ENCODE measurements at places on chromosomes 12 and 14.

- no peak for DNase-seq
These were observed 134.4 kb downstream of the ADGRD1 start for GRCh38 chr12:131087991-131088700.

GRCh38 chr12:91574391-91574790, 391.8 kb upstream of the DCN start:
- no peak for DNase-seq

GRCh38 chr12:11660624-11661023, 11.2 kb downstream of the ETV6 start:
- DNase-seq, result no peak

- no peak for DNase-seq
These were observed 43.4 kb downstream of the RAD52 start for GRCh38 chr12:906062-906585.

- no peak for DNase-seq
These were observed 91.8 kb upstream of the ARID2 start for GRCh38 chr12:45637706-45638105.

- DNase-seq, result no peak
These were observed 138.0 kb downstream of the SLC38A6 start for GRCh38 chr14:61119006-61119405.

- DNase-seq, result no peak
These were observed 131.2 kb downstream of the CRADD start for GRCh38 chr12:93808169-93808899.

GRCh38 chr12:27289414-27289813, 43.2 kb upstream of the BMAL2 start:
- no peak for DNase-seq

DNA sequence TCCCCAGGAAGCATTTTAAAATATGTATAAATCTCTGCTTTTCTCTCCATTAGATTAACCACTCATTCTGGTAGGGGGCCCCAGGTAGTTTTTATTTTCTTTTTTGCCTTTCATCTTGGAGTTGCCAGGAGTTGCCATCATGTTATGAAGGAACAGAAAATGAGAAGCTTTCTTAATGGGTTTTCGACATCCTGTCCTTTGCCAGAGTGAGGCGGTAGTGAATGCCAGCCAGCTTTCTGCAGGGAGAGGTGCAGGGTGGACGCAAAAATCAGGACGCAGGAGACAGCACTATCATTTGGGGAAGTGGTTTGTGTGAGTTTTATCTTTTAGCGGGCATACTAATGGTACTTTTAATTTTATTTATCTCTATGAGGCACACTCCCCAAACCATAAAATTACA, 1.7 kb downstream of the RASSF8 start:
- no peak for DNase-seq

DNA sequence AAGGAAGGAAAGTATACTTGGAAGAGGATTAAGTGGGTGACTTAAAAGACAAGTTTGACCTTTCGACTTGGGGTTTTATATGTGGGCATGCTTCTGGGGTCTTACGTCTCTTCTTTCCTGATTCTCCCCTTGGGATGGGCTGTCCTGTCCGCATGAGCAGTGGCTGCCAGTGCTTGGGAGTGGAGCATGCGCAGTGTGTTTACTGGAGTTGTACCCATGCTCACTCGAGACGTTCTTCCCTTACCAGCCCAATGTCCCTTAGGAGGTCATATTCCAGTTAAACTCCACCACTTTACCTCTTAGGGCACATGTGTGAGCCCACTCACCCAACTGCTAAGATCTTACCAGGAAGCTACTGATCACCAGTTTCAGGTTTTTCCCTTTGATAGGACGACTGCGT, 20.0 kb upstream of the CHST11 start:
- no peak for DNase-seq

- no peak for DNase-seq
These were observed 35.5 kb upstream of the SOCS2 start for GRCh38 chr12:93536766-93537488.

- no peak for DNase-seq
These were observed 46.6 kb downstream of the USP15 start for GRCh38 chr12:62306569-62307530.

DNA sequence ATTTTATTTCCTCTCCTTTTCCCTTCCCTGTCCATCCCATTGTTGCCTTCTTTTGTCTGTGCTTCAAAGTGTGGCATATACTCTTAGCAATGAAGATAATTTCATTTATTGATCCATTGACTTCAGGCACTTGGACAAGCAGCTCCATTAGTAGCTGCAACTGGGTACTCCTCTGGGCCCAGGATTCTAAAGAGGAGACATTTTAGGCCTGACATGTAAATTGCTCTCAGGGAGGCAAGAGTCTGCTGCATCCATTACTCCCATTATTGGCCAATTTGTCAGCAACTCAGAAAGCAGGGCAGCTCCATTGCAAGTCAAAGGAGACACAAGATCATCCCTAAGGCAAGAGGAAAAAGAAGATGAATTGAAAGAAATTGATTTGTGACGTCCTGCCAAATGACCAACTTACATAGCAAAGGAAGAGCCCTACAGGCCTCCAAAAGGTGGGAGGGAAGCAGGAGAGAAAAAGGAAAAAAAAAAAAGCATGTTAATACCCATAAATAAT, 1094.1 kb upstream of the FLRT2 start:
- DNase-seq, result no peak

GRCh38 chr14:30225176-30225575, 297.5 kb upstream of the PRKD1 start:
- DNase-seq, result no peak

DNA sequence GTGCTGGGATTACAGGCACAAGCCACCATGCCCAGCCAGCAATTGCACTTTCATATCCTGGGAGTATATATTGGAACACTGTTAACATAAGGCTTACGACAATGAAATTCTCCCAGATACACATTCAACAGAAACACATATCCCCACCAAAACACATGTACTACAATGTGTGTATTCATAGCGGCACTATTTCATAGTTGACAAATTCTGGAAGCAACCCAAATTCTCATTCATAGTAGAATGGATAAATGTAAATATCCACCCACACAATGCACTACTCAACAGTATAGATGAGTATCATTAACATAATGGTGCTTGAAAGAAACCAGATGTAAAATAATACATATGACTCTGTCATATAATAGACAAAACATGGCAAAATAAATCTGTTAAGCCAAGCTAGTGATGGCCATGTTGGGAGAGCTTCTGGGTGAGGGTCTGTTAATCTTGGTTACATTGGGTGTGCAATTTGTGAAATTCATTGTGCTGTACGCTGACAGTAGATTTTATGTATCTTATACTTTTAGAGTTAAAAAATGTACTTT, 2.6 kb upstream of the DNAAF2 start:
- no peak for DNase-seq

DNA sequence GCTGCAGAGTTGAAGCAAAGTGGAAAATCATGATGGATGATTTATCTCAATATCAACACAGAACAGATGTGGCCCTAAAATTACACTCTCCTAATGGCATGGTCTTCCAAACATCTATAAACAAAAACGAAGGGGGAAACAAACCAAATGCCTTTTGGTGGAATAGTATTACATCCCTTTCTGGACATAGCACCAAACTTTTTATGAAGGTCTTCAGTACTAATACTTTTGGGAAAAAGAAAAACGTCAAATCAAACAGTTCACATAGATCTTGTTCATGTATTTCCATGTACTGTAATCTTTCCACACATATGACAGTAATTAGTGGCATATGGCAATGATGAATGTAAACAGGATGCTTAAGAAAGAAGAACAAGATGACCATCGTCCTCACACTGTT, 22.9 kb upstream of the ANAPC7 start:
- DNase-seq, result no peak

DNA sequence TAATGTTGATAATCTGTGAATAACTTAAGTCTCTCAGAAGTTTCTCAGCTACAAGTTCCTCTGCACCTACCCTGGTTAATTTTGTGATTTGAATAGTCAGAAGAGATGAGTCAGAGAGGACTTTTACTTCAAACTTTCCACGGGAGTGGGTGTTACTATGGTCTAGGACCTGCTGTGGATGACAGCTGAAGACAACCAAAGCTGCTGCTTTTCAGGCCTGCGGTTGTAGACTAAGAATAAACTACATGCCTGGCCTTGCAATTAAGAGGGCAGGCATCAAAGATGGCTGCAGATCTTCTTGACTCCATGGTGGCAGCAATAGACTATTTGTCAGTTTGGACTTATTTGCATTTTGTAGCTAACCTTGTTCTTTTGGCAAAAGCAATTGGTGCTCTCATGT, 227.1 kb upstream of the KRR1 start:
- DNase-seq, result no peak

All from NCI-H748 treated with DMSO at 0.1 percent for 48 hours (cell line).